Fibroblast of skin of back (primary cell): ENCODE measurements at places on chromosomes 12 and 14.
A peak's percentile ranks its signal among the peaks of the same experiment; 100 is the strongest.

GRCh38 chr12:124369827-124370378 is 75.0 kb downstream of the RFLNA start:
- no peak for DNase-seq

GRCh38 chr14:75343911-75344310 is 65.3 kb downstream of the FOS start:
- peak; percentile 62 for DNase-seq

DNA sequence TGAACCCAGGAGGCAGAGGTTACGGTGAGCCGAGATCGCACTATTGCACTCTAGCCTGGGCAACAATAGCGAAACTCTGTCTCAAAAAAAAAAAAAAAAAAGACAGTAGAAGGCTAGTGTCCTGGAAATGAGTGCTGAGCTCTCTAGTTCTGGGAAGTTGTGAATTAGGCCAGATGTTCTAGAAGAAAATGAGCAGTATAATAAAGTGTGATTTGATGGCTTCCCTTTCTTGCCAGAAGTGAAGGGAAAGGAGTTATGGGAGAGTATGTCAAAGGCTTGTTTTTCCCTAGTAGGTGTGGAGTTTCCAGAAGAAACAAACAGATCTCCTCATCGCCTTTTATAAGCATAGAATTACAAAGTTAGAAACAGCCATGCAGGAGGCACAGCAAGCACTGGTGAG is 20.5 kb downstream of the RNF212B start:
- no peak for DNase-seq

DNA sequence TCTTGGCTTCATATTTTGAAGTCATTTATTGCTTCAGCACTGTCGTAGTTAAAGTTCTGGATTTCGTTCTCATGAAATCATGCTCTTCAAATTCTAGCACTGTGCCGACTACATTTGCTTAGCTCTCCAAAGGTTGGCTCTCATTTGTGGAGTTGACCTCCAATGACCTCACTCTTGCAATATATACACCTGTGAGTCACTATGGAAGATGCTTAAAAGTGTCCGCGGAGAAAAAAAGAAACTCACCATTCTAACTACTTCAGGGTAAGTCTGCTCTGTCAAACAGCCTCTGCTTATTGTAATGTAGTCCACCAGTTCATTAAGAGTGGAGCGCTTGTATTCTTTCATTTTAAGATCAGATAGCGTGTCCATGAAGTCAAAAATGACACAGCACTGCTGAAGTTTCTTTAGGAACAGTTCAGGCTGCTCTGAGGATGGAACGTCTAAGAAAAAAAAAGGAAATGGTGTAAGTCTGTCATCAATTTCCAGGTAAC is 89.7 kb downstream of the PPP2R5E start:
- DNase-seq, result no peak
